ENCODE measurements at places on chromosomes 5 and 9. TPM values are rescaled to one million over a fixed set of nuclear protein-coding genes. Genes with fewer than 3 reads are reported as not detected.

- no peak for DNase-seq
Observed at GRCh38 chr5:161266954-161267353, 279.6 kb downstream of the GABRB2 start.

Gene SPATA31E1
- 0.71 TPM for total RNA-seq

GRCh38 chr5:158546748-158547147 lies 553.0 kb downstream of the EBF1 start:
- no peak for DNase-seq

GRCh38 chr5:172219296-172219695 lies 25.3 kb downstream of the EFCAB9 start:
- DNase-seq = no peak

Gene CSF2
- not detected for total RNA-seq

Gene CTNNAL1
- total RNA-seq = 13.7 TPM

DNA sequence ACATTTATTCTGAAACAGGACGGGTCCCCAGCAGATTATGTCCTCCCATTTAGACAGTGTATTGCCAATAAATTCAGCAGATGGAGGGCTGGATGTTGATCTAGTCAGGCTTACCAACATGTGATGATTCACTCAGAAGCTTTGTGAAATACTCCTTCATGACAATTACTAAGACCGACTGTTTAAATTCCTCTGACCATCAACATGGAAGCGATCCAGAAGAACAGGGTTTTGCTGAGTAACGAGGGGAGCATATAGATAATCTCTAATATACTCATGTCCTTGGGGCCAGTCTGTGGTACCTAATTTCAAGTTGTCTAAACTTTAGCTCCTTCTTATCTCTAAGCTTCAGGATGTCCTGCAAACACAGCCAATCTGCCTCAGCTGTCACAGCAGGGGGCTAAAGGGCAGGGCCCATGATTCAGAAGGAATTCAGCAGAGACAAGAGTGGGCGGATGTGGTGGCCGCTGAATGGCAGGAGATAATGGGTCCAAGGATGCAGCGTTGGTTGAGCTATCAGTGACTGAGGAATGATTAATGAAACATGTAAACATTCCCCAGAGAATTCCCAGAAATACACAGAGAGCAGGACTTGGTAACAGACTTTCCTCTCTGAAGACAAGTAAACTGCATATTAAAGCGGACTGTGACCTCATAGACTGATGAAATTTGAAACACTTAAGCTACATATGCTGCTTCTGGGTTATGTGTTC lies 109.4 kb downstream of the ANKRD55 start:
- peak; percentile 28 for DNase-seq

DNA sequence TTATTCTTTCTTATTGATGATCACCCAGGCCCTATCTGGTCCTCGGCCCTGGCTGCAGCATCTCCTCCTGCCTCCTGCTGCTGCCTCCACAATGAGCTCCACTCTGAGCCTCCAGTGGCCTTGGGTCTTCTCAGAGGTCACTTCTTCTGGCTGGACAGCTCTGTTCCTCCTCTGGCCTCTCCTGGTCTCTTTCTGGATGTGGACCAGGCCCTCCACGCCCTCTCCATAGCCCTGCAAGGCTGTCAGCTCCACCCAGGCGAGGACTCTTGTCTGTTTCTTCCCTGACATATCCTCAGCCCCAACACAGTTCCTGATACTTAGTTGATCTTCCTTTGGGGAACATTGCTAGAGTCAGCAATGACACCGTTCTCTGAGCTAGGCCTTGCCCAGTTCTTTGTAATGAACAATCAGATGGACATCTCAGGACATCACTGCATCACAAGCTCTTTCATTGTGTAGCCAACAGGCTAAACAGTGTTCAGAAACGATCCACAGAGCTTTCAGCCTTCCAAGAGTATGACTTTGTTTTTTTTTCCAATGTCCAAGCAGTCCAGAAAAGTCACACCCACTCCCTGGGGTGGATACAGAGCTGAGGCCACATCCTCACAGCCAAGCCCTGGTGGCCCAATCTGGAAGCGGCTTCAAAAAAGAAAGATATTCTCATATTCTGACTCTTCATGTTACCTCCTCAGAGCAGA lies 62.5 kb upstream of the DNAH5 start:
- no peak for DNase-seq

GRCh38 chr5:179994583-179995323 lies 76.8 kb downstream of the RNF130 start:
- DNase-seq = no peak

GRCh38 chr5:120624021-120624563 lies 160.0 kb downstream of the PRR16 start:
- no peak for DNase-seq

Gene C1QTNF2
- total RNA-seq = 1.0 TPM

DNA sequence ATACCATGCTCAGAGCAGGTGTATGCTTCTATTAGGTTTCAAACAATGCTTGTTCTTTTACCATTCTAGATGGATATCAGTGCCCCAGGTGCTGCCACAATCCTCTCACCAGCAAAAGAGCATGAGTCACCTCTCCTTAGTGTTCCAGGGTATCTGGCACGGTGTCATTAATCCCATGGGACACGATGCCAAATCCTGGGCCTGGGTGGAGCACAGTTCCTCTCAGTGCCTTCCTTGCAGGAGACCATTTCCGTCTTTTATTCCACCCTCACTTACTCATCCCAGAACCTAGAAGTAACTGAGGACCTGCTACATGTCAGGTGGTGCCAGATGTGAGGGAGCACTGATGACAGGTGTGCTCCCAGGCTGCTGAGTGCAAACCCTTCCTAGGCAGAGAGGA lies 1.3 kb upstream of the OR13J1 start:
- no peak for DNase-seq

- no peak for DNase-seq
Observed at GRCh38 chr5:140336388-140336787, 10.0 kb downstream of the HBEGF start.

DNA sequence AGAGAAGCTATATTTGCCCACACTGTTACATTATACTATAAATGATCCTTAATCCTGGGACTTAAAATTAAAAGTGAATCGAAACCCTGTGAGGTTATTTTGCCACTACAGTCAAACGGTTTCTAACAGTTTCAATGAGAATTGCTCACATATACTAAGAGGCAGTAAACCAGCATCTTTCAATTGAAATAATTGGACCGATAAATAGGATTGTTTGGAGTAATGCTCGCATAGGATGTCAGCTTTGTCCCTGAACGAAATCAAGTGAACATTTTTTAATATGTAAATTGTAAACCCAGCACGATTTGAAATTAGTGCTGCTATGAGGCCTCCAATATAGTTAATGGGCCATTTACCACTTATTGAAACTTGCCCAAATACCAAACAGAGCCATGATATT lies 60.5 kb downstream of the ELAVL2 start:
- no peak for DNase-seq

- no peak for DNase-seq
Observed at GRCh38 chr9:114002271-114002985, 75.7 kb downstream of the AMBP start.

Gene C7
- not detected for total RNA-seq

GRCh38 chr9:23855873-23856604 lies 30.0 kb upstream of the ELAVL2 start:
- DNase-seq = no peak

GRCh38 chr9:38621434-38622287 lies 1.3 kb upstream of the ANKRD18A start:
- DNase-seq = peak; percentile 67
